ENCODE measurements at places on chromosomes 11 and 22. TPM values are rescaled to one million over a fixed set of nuclear protein-coding genes. Genes with fewer than 3 reads are reported as not detected.

DNA sequence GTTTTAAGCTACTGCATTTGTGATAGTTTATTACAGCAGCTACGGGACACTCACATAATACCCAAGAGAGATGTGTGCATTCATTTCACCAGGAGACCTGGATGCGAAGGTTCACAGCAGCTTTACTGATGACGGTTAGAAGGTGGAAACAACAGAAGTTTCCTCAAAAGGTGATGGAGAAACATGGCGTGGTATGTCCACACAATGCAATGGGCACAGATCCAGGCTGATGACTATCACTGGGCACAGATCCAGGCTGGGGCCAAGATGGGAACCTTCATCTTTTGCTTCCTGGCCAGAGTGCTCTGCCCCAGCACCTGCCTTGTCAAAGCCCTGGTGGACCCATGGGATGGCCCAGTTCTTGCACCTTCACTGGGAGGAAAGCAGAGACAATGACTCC lies 30.6 kb upstream of the RFPL3 start:
- DNase-seq, result no peak

DNA sequence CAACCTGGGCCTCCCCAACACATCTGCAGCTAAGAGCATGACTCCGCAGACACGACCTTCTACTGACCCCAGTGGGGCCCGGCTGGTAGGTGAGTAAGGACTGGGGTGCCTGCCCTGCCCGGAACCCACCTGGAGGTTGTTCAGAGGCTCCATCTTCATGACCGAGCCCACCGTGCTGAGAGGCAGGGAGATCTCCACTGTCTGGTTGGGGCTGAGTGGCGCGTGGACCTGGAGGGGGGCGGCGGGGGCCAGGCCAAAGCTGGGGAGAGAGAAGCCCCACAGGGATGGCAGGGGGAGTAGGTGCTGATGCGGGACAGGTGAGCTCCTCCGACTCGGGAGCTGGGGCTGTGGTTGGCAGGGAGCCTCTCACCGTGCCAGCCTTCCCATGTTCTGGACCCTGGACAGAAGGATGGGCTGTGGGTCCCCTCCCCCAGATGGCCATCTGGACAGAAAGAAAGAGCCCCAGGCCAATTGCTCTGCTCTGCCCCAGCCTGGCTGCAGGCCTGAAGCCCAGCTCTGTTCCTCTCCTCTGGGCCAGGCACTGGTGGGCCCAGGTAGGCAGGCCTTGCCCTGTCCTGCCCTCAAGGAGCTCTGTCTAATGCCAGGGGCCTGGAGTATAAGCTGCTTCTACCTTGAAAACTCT lies 16.3 kb upstream of the RASL10A start:
- DNase-seq, result peak; percentile 69

DNA sequence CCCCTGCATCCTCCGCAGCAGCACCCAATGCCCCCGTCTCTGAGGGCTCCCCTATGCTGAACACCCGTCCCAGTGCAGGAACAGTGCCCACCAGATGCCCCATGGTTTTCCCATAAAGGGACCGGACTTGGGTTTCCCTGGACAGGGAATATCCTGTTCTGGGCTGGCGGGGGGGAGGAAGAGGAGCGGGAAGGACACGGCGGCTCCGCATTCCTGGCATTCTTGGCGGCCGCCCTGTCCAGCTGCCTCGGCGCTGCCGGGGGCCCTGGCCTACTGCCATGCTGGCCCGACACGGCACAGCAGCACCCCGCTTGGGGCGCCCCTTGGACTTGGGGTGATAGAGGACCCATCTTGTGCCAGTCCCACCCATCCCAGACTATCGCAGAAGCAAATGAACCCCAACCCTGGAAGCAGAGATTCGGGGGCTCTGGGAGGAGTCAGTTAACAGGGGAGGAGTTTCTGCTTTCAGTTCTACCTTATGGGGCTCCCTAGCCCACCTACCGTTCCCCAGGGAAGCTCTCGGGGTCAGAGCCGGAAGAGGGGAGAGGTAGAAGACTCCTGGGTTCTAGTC lies 23.7 kb upstream of the CBX7 start:
- peak; percentile 93 for DNase-seq

DNA sequence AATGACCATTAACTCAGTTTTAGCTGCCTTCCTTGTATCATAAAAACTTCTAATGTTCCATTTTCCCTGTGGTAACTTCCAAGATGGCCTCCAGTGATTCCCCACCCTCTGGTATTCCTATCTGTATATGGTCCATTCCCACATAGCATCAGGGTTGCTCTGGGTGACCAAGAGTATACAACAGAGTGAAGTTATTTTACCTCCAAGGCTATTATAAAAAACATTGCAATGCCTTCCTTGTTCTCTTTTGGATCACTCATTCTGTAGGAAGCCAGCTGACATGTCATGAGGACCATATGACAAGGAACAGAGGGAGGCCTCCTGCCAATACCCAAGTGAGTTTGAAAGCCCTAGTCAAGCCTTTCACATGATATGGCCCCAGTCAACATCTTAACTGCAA lies 30.1 kb downstream of the ZNF280B start:
- DNase-seq, result no peak

The POU2AF1 gene
- total RNA-seq, result not detected
